ENCODE measurements at places on chromosomes 7 and 10.

DNA sequence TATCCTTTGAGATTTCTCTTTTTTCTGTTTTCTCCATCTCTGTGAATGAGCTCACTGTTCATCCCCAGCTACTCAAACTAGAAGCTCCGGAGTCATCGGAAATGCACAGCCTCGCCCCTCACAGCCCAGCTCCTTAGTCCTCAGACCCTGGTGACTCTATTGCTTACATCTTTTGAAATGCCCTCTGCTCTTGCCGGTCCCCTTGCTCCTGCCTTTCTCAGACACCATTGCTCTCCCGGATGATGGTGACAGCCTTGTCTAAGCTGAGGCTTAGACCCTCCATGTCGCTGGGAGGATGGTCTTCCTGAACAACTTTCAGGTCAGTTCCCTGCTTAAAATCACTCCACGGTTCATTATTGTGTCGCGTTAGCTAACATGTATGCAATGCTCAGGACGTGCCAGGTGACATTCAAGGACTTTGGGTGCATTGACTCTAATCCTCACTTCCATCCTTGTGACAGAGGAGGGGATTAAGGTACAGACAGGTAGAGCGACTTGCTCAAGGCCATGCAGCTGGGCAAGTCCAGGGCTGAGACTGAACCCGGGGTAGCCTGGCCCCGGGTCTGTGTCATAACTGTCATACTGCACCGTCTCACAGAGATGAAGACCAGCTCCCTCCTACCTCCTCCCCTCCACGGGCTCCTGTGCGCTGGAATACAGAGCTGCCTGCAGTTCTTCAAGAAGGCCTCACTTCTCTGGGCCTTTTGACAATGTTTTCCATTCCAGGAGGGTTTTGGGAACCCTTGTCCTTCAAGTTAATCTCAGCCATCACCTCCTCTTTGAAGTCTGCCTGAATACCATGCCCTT, 4.3 kb upstream of the UCMA start:
- DNase-seq: no peak

GRCh38 chr7:142745091-142745635, 4.1 kb upstream of the PRSS1 start:
- no peak for DNase-seq

DNA sequence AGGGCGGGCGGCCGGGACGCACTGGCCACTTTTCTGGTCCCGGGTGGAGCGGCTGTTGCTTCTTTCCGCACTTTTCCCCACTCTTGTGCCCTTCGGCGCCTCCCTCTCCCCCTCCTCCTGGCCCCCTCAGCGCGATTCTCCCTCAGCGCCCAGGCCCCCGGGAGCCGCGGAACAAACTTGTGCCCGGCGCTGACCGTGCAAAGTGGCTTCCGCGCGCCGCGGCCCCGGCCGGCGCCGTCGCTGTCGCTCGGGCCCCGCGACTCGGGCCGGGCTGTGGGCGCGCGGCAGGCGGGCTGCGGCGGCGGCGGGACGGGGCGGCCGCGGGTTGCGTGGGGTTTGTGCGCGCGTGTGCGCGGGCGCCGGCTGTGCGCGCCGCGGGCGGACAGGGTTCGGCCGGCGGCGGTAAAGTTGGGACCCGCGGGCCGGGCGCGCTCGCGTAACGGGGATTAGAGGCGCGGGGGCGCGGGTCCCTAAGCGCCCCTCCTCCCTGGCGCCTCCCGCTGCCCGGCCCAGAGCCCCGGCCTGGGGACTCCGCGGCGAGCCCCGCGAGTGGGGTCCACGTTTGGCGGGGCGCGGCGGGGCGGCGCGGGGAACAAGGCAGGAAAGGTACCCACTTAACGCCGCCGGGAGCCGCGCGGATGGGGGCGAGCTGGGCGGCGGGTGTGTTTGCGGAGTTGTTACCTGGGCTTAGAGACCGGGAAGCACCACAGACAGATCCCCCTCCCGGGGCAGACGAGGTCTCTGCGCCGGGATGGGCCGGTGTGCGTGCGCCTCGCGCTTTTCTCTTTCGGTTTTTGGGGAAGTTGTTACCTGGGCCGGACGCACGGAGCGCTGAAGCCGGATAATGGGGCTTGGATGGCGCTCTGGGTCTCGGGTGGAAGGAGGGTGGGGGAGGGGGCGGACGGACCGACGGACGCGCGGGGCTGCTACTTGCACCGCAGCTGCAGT, 860 bp downstream of the ZEB1 start:
- DNase-seq: peak; percentile 49

DNA sequence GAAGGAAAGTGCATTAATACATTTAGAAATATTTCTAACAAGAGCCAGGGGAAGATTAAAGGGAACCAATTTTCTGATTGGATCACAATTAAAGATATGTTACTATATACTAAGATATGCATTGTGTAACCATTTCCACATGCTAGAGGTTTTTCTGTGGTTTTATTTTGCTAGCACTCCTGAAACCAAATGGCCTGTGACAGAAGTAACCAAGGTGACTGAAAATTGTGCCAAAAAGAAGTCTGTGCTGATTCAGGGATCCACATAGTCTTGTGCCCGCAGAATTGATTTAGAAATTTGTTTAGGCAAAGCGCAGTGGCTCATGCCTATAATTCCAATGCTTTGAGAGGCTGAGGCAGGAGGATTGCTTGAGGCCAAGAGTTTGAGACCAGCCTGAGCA, 1.8 kb downstream of the CC2D2B start:
- DNase-seq: no peak

DNA sequence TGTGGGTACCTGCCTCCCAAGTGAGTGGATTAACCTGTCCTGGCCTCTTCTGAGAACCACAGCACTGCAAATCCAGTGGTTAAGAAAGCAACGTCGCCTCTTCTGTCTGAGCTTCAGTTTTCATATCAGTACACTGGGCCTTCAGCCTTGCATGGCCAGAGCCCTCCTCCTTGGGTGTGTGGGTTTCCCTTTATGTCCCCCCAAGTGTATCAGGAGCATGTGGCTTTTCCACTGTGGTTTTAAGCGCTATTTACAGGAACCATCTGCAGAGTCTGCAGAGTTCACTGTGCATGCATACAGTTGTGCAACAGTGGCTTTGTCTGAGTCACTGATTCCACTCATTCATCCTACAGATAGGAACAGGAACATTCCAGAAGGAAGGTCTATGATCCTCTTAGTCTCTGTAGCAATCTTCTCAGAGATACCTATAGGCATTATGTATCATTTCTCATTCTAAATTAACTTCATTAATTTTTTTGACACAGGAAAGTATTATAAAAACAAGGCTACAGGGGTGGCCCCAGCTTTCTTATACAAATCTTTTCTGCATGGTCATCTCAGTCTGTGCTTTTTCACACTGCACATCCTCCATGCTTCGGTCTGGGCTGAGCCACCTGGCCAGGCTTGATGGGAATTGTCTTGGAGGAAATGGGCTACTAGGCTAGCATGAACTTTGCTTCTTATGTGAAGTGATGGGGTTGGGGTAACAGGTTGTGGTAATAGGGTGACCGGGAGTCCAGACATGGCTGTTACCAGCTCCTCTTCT, 17.1 kb downstream of the MBL2 start:
- no peak for DNase-seq

DNA sequence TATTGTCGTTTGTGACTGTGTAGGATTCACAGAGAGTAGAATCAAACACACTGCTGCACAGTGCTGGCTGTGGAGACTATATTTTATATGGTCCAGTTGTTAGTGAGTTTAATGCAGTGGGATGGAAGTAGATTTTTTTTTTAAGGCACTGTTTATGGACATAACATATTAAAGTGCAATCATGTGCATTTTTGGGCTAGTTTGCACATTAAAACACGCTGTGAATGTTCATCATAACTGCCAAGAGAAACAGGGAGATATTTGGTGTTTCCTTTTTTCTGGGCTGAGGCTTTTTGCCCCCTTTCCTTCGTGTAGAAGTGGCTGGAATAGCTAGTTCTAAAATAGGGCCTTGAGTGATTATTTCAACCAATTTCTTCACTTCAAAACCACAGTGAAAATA, 139.2 kb downstream of the MYOF start:
- no peak for DNase-seq

DNA sequence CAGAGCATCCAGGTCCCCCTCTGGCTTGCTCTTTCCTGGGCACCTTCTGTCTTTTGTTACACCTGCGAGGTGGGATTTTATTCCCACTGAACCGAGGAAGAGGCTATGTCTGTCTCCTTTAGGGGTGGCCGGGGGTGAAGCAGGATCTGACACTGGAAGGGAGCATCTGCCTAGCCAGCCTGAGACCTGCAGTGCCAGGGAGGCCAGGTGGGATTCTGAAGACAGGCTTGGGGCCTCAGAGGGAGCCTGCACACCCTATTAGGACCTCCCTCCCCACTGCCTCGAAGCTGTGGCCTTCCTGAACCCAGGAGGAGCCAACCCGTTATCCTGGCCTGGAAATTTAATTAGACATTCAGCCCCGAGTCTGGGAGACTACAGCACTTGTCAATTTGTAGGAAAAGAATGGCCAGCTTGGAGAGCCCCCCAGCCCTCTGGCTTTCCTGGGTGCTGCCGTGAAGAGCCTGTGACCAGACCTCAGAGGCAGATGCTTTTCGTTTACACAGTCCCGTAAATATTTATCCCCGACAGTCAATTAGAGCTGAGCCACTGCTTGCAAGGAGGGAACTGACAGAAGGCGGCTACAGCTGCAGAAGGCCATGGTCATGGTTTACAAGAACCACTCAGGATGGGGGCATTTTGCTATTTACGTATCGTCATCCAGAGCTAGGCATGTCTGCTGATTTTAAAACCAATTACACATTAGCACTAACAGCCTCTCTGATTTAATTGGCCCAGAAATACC, 19.7 kb downstream of the CHAT start:
- DNase-seq: no peak

DNA sequence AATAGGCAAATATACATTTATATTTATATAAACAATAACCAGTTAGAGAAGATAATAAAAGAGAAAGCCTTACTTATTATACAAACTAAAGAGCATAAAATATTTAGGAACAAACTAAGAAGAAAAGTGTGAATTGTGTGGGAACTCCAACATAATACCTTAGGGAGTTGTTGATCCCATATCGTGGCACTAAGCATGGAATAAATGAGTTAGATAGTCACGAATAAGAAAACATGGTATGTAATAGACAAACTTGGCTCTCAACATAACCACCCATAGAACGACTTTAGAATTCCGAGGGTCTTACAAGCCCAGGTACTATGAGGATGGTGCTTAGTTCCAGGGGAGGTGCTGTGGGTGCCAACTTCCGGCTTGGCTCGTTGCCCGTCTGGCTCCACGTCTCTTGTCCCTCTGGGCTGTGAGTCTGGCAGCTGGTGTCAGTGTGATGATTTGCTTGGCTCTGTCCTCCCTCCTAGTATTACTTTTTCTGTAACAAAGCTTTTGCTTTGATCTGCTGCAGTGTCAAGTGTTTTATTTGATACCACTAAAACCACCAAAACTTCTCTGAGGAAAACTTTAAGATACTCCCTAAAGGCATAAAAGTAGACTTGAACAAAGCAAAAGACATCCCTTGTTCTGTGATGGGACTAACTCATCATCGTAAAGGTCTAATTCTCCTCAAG, 9.5 kb upstream of the RBM20 start:
- DNase-seq: no peak

DNA sequence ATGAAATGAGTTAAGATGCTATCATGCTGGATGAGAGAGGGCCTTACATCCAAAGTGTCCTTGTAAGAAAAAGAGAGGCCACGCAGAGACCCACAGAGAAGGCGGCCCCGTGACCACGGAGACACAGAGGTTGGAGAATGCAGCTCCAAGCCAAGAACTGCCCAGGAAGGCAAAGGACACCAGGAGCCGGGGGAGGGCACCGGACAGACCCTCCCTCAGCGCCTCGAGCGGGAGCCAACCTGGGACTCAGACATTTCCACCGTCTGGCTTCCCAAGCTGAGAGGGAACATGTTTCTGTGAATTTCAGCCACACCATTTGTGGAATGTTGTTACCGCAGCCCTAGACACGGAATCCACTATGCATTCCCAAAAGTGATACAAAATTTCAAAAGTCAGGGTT, 22.9 kb downstream of the TCERG1L start:
- DNase-seq: no peak
